ENCODE measurements at places on chromosomes 6 and 20. TPM values are rescaled to one million over a fixed set of nuclear protein-coding genes. Genes with fewer than 3 reads are reported as not detected.

DNA sequence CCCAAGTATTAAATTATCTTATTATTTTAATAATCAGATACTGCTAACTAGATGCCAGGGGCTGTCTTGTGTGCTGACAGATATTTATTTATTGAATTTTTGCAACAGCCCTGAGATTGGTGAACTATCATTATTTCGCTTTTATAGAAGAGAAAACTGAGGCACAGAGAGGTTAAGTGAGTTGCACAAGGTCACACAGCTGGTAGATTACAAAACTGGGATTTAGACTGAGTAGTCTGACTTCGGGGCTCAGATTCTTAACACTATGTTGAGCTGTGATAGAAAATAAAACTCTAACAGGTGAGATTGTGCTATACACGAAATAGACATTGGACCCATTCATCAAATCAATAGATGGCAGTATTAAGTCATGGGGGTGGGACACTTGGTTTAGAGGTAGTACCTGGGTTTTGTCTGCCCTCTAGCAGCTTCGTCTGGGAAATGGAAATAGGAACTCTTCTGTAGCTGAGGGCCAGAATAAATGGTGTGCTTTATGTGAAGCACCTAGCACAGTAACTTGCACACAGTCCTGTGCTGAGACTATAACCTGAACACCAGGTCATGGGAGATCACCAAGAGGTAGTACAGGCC is 113.4 kb downstream of the B3GAT2 start:
- DNase-seq = no peak

DNA sequence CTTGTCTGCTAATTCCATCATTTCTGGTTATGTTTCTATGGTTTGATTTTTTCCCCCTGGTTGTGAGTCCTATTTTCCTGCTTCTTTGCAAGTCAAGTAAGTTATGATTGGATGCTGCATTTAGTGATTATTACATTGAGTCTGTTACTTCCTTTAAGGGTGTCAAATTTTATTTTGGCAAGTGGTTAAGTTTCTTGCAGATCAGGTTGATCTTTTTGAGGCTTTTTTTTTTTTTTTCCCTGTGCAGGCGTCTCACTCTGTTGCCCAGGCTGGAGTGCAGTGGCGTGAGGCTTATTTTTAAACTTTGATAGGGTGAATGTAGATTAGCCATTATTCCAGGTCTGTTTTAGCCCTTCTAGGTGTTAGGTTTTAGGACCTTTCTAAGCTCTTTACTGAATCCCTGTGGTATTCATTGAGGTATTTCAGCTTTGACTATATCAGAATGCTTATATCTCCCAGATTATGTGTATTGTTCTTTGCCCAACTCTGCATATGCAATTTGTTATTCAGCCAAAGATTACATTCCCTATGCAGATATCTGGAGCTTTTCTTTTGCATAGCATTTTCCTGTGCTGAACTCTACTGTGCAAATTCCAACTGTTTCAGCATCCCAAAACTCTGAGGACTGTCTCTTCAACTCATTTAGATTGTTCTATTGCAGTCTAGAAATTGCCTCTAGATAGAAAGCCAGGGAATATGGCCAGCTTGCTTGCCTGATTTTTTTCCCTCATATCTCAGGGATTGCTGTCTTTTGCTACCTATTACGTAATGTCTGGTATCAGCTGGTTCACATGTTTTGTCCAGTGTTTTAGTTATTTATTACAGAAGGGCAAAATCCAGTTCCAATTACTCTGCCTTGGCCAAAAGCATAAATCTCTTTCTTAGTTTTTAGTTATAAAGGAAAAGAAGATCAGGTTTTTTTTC is 113.3 kb downstream of the AFG1L start:
- no peak for DNase-seq

DNA sequence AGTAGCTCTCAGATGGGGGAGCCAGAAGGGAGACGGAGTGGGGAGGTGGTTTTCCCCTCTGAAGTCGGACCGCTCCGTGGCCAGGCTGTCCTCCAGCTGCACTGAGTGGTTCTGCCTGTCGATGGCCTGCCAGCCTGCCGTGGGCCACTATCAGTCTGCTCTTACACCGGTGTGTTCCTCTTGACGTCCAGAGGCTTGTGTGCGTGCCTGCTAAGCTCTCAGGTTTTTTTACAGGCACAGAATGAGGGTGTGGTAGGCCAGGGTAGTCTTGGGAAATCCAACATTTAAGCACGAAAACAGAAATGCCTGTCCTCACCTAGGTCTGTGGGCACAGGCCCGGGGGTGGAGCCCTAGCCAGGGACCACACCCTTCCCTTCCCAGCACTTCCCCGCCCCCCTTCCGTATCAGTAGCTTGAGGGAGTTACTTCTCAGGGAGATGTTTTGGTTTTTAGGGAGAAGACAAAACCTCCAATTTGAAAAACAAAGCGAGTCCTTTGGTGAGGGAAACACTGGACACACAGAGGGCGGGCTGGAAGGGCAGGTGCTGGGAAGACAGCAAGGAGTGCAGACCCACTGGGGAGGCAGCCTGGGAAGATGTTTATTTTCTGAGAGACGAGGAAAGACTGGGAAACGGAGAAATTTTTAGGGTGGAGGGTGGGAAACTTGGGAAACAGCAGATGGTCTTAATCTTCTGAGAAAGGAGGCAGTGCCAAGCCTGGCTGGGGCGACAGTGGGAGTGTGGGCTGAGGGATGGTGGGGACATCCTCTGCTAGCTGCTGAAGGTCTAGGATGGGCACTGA is 106.5 kb downstream of the LY86 start:
- no peak for DNase-seq

DNA sequence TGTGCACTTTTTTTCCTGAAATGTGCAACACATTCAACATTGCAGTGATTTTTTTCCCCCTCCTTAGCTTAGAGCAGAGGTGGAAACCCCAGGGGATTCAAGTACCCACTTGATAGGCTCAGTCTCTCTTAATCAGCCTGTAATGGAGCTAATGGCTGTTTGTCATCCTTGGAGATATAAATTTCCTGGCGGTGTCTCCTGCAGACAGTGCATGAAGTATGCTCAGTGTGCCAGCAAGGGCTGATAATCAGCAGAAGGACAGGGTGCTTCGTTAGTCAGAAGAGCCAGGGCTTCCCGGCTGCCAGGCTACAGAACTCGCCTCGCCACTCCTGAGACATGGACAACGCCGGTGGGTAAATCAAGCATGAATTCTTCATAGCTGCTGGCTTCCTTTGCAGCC is 69.8 kb upstream of the PHACTR2 start:
- no peak for DNase-seq

GRCh38 chr20:43605715-43606114 is 15.0 kb downstream of the IFT52 start:
- no peak for DNase-seq

DNA sequence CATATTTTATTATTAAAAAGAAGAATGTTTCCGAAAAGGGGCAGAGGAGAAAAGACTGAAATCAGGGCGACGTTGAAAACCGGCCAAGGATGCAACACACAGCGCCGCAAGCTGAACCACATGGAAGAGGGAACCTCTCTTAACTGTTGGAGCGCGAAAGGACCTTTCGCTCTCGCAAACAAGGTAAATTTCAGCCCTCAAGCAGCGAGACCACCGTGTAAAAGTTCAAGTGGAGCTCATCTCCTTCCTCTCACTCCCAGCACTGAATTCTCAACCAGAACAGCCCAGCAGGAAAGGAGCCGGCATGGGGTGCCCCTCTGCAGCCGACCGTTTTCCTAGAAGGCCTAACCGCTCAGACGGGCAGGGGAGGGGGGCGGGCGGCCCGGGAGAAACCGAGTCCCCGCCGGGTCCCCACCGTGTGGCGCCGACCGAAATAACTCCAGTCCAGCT is 621 bp downstream of the GPR63 start:
- DNase-seq = no peak

- DNase-seq = peak; percentile 37
These were observed 102.0 kb downstream of the SMLR1 start for GRCh38 chr6:130929036-130929678.

- DNase-seq = no peak
These were observed 22.5 kb downstream of the HFE start for GRCh38 chr6:26109772-26110171.

DNA sequence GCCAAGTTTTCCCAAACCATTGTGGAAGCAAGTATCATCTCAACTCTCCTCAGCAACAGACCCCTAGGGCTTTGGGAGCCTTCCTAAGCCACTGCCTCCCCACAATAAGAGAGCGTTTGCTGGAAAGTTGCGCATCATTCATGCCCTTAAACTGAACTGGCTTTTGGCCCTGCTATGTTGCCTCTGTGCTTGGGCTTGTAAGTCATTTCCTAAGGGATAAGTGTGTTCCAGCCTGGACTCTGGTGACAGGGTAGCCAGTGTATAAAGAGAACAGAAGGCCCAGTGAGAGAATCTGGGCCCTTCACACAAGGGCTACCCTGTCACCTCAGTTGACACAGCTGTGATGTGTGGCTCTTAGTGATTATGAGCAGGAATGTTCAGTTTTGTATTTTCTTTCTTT is 77.8 kb downstream of the COL9A1 start:
- no peak for DNase-seq

DNA sequence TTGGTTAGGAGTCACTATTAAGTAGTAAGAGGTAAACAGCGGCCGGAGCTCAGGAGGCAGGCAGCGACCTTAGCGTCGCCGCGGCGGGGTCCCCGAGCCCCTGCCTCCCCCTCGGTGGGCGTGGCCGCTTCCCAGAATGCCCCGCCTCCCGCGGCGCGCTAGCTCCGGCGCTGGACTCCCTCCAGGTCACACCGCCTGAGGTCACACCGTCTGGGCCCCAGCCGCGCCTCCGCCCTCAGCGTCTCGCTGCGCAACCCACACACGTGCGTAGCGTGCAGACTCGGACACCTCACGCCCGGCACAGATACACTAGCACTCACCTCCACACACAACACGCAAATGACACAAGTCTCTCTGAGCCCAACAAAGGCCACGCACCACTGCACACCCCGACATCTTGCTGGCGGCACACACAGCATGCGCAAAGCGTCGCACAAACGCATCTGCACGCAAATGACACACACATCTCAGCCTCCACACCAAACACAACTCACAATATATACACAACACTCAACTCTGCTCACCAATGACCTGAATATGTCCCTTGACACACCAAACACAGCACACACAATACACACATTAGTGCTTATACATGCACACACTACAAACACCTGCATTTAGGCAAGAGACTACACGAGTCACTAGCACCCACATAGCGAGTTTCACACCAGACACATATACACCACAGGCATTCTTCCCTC is 17.6 kb upstream of the CDKN1A start:
- DNase-seq = no peak

GRCh38 chr6:166488076-166488685 is 98.3 kb downstream of the RAMACL start:
- DNase-seq = no peak

DNA sequence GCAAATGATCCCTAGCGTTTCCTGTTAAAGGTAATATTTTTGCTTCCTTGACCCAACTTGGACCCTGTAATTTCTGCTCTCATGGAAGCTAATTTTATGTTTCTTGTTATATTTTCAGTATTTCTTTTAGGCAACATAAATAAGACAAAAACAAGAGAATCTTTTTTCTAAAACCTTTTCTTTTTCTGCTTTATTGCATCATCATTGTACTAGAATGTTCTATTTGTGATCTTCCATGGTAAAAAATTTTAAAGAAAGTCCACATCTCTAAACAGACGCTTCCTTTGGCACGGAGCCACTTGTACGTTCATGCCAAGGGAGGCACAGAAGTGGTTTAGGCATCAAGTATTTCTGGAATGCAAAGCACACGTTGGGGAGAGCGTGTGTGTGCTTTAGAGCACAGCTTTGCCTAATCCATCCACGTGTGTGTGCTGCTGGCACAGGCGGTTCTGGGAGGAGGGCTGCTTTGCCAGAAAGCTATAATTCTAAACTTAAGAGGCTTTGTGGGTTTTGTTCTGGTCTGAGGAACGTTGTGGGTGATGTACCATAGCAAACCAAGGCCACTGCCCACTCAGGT is 98.3 kb downstream of the SASH1 start:
- DNase-seq = peak; percentile 88

DNA sequence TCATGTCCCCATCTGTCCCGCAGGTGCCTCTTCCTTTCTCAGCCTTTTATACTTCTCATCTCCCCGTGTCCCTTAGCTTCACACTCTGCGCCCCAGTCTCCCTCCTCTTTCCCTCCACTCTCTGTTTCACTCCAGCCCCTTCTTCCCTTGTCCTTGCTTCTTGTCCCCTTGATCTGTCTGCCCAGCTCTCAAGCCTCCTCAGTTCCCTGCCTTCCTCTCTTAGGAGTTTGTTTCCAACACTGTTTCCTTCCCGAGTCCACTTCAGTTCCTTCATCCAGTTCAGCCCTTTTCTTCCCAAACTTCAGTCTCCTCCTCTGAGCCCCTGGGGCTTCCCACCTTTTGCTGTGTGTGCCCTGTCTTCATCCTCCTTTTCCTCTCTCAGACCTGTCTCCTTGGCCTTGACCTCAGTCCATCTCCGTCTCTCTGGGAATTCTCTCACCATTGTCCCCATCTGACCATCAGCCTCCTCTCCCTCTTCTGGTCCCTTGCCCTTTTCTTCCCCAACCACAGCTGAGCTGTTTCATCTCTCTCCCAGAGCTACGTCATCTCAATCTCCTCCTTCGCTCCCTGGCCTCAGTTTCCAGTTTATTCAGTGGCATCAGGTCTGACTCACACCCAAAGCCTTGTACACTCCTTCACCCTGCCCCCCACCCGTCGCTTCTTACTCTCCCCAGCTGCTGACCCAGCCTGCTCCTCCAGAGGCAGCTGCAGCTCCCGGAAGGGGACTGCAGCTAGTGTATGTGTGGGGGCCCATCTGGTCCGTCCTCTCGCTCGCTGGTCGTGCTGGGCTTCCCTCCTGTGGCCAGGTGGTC is 2.7 kb upstream of the DDR1 start:
- DNase-seq = no peak

GRCh38 chr6:10505529-10505928 is 15.6 kb upstream of the GCNT2 start:
- no peak for DNase-seq

DNA sequence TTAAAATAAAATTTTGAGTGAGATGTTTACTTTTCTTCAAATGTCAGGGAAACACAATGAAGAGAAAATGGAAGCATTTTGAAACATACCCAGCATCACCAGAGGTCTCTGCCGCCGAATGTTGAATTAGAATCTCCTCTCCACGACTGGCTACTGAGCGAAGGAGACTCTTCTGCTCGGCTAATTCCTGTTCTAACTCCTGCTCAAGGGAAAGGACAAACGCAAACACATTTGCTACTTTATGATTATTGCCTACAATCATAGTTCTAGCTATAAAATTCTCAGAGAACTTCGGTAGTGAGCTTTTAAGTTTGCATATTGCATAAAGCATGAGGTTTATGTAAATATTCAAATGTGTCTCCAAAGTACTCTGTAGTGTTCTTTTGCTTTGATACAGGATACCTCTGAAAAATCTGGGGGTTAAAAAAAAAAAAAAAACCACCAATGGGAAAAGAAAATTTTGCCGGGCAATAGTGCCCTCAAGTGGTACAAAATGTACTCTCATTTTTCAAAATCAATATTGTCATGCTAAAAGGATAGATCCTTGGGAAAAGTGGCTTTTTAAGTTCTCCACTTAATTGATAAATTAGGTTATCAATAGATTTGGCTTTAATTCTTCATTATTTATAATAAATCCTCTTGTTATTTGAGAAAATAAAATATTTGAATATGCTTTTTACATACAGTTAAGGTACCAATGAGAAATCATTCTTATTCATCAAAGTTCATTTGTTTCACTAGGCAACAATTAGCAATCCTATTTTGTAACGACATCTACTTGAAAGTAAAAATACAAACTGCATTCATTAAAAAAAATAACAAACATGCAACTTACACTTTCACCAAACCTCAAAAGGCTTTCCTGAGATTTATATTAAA is 369.0 kb downstream of the SYNE1 start:
- no peak for DNase-seq

GRCh38 chr6:160943997-160944396 is 47.6 kb upstream of the MAP3K4 start:
- DNase-seq = no peak

Gene TRIM40
- not detected for total RNA-seq

Gene BAK1
- 18.0 TPM for total RNA-seq

Gene SMPDL3A
- 6.7 TPM for total RNA-seq

Gene PDYN
- not detected for total RNA-seq

Gene ZNF165
- total RNA-seq = not detected

Gene PHACTR1
- 3.3 TPM for total RNA-seq

Data from HFFc6 (cell line).